Stimulated activated CD8-positive, alpha-beta memory T cell treated with anti-CD3 and anti-CD28 coated beads, Interleukin-4, amount 100 ng/mL, for 1 hour (primary cell): ENCODE measurements at places on chromosomes 13 and 19.

- no peak for DNase-seq
Observed at GRCh38 chr13:27678306-27679040, 56.8 kb downstream of the POLR1D start.

- DNase-seq: no peak
Observed at GRCh38 chr19:58429745-58430144, 10.2 kb downstream of the ZNF132 start.

GRCh38 chr19:49556412-49557398 is 23.7 kb downstream of the NOSIP start:
- no peak for DNase-seq

GRCh38 chr19:31749231-31749630 is 400.0 kb upstream of the TSHZ3 start:
- DNase-seq: no peak

DNA sequence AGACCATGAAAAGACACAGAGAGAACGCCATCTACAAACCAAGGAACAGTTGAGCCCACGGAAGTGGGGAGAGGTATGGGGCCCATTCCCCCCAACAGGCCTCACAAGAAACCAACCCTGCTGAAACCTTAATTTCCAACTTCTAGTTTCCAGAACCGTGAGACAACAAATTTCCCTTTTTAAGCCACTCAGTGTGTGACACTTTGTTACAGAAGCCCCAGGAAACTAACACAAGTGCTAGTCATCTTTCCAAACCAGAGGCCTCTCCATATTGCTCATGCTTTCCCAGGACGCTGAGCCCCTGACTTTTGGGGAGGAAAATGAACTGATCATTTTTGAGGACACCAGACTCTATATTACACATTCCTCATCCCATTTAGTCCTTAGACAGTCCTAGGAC is 186.8 kb downstream of the NUFIP1 start:
- no peak for DNase-seq

DNA sequence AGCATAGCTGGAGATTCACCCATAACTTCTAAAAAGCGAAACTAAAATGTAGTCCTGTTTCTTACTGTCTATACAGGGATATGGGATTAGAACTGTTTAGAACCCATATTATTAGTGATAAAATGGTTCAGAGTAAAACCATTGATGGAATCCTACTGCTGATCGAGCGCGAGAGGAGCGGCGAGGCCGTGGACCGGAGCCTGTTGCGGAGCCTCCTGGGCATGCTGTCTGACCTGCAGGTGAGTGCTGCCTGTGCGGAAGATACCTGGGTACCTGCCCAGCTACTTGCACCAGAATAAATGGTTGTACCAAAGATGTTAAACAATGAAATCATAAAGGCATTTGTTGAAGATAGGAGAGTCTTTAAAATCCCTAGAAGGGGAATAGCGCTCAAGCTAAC is 23.7 kb downstream of the CUL4A start:
- DNase-seq: no peak

DNA sequence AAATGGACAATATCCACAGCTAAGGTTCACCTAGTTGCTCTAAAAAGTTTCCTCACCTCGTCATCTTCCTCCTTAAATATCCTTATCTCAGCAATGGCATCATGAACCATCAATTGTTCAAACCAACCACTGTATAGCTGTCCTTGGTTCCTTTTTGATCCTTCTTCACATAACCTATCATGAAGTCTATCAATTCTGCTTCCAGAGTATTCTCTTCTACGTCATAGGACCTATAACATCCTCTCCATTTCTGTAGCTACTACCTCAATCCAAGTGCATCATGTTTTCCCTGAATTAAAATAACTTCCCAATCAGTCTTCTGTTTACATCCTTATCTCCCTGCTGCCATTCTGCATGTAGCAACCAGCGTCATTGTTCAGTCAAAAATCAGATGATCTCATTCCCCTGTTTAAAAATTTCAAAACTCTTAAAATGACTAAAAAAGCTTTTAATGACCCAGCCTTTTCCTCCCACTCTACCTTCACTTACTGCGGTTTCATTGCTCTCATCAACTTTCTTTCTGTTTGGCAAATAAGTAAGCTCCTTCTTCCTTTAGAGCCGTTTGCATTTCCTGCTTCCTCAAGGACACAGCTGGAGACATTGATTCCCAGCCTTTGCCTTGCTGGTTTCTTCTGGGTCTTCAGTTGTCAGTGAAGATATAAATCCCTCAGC is 223.9 kb upstream of the MIR17HG start:
- no peak for DNase-seq

DNA sequence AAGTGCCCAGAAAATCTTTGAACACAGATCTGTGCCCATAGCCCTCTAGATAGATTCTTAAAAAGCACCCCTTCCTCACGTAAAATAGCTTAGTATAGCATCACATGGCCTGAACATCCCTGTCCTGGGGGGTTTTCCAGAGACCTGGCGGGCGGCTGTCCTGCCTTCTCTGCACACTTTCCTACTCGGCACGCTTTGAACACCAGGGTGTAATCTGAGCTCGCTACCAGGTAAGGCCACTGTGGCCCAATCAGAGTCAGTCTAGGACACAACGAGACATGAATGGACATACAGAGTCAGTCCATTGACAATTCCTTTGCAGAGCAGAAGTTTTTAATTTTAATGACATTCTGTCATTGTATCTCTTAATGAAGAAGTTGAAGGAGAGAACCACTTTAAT is 8.1 kb downstream of the CYP2A13 start:
- DNase-seq: no peak

GRCh38 chr13:90032841-90033493 is 1314.5 kb upstream of the MIR17HG start:
- DNase-seq: no peak

DNA sequence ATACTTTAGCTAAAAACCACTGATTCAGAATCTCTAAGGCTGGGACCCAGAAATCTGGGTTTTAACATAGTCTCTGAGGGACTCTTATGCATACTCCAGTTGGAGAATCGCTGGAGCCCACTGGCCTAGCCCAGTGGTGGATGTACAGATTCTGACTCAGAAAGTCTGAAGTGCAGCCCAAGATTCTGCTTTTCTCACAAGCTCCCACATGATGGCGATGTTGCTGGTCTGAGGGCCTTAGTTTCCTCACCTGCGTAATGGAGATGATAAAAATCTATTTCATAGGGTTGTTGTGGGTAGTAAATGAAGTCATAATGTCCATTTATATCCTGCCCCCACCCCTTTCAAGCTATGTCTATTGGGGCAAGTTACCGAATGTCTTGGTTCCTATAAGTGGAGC is 7.7 kb upstream of the CDADC1 start:
- no peak for DNase-seq

DNA sequence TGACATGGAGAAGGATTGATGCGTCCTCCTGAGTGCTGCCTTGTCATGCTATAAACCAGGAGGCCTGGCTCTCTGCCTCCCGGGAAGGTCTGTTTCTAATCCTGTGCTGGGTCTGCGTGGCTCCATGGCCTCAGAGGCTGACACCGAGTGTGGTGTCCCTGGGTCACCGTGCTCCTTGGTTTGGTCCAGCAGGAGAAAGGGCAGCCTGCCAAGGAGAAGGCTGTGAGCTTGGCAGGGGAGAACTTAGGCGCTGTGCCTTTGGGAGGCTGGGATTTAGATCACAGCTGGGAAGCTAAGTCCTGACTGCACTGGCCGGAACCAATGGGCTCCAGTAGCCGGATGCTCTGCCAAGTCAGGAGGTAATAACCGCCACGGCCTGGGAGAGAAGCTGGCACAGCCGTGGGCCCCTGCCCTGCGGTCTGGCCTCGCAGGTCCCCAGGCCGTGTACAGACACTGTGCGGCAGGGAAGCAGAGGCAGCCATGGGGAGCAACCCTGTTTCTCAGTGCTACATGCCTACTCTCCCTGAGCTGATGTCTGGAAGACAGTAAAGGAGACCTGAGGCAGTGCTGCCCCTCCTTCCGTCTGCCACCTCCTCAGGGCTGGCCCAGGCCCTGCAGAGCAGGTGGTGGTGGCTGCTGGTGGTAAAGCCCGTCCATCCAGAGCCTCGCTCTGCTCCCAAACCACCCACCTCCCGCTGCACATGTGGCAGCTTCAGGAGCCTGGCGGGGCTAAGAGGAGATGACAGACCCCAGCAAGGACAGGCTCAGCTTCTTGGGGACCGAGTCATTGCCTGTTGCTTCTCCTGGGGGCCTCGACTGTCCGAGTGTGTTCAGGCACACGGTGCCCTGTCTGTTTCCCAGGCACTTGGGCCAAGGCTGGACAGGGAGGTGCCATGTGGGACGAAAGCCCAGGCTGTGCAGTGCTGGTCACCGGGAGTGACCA is 44.9 kb downstream of the C13orf46 start:
- no peak for DNase-seq

- no peak for DNase-seq
Observed at GRCh38 chr13:110023729-110024644, 237.6 kb upstream of the IRS2 start.

DNA sequence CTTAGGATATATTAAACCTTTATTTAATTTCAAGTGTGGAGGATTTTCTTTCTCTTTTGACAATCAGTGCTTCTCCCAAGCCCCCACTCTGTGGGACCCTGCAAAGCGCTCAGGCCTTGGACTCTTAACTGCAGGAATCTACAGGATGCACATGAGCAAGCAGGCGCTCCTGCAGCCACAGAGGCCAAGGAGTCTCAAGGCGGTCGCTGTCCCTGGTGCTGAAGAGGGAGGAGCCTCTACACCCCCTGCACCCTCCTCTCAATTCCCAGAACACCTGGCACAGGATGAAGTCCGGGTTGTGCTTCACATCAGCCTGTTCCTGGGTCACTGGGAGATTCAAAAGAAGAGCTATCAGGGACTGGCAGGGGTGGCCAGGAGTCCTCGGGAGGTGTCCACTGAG is 13.5 kb downstream of the OR10H4 start:
- no peak for DNase-seq

GRCh38 chr13:112447761-112448603 is 71.8 kb downstream of the SPACA7 start:
- DNase-seq: no peak

DNA sequence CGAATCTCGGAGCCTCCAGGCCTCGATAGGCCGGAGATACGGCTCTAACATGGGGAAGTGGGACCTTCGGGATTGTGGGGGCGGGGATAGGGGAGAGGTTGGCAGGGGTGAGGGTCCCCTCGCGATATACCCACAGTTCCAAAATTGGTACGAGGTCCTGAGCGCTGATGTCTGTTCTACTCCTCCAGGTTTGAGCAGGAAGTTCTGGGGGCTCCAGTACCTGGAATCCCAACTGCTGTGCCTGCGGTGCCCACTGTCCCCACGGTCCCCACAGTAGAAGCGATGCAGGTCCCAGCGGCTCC is 447 bp downstream of the RBM42 start:
- no peak for DNase-seq

- DNase-seq: no peak
Observed at GRCh38 chr13:48333976-48334375, 30.4 kb downstream of the RB1 start.

GRCh38 chr13:35826626-35827254 is 304.4 kb downstream of the DCLK1 start:
- no peak for DNase-seq

DNA sequence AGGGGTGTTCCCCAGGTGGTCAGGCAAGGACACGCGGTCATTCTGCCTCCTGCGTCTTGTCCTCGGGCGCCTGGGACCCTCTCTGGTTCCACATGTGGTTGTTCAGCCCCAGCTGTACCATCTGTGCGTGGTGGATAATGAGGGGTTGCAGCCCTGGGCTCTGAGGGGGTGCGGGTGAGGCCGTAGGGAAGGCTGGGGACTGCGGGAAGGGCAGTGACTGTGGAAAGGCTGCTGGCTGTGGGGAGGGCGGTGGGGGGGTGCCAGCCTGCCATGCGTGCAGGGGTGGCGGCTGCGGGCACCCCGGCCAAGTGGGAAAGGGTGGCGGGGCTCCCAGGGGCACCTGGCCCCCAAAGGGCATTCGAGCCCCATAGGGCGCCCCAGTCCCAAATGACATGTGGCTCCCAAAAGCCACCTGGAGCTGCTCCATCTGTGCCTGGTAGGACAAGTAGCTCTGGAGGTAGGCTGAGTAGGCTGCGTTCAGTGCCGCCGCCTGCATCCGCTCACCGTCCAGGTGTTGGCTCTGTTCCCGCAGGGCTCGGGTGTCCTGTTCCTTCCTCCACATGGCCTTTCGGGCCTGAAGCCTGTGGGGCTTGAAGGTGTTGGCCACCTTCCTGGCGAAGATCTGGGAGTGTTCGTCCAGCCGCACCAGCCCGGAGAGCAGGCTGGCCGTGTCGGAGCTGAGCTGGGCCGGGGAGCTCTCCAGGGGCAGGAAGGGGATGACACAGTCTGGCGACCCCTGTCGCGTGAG is 15.1 kb downstream of the TICAM1 start:
- DNase-seq: no peak

DNA sequence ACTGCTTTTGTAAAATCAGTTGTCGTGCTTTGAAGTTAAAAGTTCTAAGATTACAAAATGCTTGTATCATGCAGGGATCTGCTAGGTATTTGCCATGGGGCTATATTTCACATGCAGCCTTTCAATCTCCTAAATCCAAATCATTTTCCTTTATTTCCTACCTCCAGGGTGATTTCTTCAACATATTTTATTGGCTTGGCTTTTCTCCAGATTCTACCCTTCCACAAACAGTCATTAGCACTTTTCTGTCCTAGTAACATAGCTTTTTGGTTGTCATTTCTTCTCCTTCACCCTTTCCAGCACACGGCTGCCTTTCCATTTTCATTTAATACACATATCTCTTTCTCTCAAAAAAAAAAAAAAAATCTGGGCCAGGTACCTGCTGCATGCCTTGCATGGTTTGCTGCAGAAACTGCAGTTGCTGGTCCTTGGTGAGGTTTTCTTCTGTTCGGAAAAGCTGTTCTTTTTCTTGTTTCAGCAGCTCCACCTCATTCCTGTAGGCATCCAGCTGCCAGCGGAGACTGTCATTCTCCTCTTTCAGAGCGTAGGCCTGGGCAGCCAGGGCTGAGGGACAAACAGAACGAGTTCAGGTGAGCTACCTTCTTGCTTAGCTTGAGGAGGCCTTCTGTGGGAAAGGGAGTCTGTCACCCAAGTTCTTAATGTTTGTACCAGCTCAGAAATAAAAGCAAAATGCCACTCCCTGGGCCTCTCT is 274.7 kb downstream of the DNAJC15 start:
- no peak for DNase-seq

- DNase-seq: no peak
Observed at GRCh38 chr19:50943074-50943828, 9.6 kb downstream of the KLK5 start.

GRCh38 chr13:113861433-113862030 is 2.3 kb downstream of the GAS6 start:
- no peak for DNase-seq

GRCh38 chr13:46817838-46818476 is 21.0 kb upstream of the ESD start:
- no peak for DNase-seq

GRCh38 chr19:46461537-46461936 is 9.8 kb downstream of the PNMA8A start:
- no peak for DNase-seq

- no peak for DNase-seq
Observed at GRCh38 chr19:52336791-52337381, 843 bp downstream of the ZNF610 start.
